Calu3 (cell line): ENCODE measurements at places on chromosomes 16 and 17. TPM values are rescaled to one million over a fixed set of nuclear protein-coding genes. Genes with fewer than 3 reads are reported as not detected.

DNA sequence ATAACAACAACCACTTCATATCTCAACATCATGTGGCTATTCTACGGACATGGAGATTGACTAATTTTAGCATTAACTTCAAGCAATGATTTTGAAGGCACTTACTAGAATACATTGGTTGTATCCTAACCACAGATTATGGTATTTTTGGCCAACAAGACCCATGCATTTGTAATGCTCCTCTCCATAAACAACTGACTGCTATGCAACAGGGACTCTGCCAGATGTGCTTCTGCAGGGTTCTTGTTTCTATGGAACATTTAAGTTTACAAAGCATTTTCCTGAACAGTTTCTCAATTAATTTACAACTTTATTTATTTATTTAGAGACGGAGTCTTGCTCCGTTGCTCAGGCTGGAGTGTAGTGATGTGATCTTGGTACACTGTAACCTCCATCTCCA, 178.0 kb downstream of the PARN start:
- no peak for DNase-seq

DNA sequence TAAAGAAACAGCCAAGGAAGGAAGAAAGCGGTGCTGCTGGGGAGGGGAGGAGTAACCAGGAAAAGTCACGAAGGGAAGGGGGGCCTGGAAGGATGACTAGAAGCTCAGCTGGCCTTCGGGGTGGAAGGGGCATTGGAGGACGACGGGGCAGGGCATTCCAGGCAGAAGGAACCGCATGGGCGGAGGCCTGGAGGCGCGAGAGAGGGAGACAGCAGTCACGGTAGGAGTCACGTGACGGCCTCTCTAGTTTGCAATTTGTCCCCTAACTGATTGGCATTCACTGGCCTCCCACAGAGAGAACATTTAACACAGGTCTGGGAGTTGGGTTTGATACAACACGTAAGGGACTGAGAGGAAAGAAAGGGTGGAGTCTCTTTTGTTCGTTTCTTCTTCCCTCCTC, 63.9 kb downstream of the RTN4RL1 start:
- no peak for DNase-seq

DNA sequence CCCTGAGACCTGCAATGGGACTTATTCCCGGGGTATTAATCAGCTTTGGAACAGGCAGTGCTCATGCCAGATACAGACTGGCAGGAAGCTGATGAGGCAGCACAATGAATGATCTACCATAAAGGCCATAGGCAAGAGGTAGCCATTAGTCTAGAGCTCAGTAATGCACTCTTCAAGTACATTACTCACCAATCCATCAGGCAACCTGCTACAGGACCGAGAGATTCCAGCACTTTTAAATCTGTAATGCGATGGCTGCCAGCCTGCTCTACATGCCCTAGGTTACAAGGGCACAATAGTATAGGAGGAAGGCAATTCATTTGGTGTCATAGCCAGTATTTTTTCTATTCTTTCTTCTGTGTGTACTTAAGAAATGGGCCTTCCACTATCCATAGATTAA, 217.8 kb upstream of the PMFBP1 start:
- DNase-seq, result no peak

GRCh38 chr16:22838681-22839080, 24.7 kb downstream of the HS3ST2 start:
- no peak for DNase-seq

GRCh38 chr17:64357191-64357981, 33.3 kb downstream of the PECAM1 start:
- no peak for DNase-seq

GRCh38 chr17:9801505-9801904, 10.1 kb upstream of the DHRS7C start:
- DNase-seq, result no peak

DNA sequence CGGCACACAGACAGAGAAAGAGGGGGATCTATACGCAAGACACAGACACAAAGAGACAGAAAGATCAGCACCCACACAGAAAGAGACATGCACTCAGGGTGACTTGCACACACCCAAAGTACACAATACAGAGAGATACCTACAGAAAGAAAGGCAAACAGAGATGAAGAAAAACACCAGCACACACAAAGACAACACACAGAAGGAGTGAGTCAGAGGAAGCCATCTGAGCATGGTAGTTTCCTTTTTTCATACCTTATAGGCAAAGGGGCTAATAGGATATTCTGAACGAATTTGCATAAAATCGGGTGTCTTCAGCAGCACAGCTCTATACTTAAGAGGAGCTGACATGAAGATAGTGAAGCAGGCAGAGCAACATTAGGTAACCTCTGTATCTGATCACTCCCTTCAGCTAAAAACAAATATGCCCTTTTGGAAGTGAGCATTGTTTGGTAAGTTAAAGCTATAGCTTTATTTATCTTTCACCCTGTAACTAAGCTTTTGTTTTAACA, 198.6 kb downstream of the AATF start:
- DNase-seq, result peak; percentile 32

- DNase-seq, result no peak
Measured at GRCh38 chr17:68579194-68579927, 21.8 kb downstream of the FAM20A start.

- peak; percentile 63 for DNase-seq
Measured at GRCh38 chr16:21626659-21627277, 25.6 kb downstream of the IGSF6 start.

DNA sequence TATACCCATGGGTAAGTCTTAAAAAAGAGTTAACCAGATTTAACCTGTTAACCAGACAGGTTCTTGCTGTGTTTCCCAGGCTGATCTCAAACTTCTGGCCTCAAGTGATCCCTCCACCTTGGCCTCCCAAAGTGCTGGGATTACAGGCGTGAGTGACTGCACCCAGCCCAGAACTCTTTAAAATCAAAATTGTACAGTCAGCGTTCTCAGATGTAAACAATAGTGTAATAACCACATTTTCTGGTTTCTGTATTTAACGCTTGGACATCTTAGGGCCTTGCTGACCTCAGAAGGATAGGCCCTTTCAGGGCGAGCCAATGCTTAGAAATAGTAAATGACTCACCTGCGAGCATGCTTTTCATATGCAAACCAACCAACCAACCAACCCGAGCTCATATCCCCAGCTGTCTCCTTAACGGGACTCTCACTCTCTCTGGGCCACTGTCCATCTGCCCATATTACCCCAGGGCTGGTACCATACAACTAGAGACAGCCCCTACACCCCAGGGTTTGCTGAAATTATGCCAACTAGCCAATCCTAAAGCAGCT, 415.0 kb upstream of the XYLT1 start:
- no peak for DNase-seq

GRCh38 chr16:366476-366875, 3.9 kb downstream of the MRPL28 start:
- DNase-seq, result no peak

- DNase-seq, result peak; percentile 20
Measured at GRCh38 chr17:48335858-48336500, 94.0 kb downstream of the SKAP1 start.

DNA sequence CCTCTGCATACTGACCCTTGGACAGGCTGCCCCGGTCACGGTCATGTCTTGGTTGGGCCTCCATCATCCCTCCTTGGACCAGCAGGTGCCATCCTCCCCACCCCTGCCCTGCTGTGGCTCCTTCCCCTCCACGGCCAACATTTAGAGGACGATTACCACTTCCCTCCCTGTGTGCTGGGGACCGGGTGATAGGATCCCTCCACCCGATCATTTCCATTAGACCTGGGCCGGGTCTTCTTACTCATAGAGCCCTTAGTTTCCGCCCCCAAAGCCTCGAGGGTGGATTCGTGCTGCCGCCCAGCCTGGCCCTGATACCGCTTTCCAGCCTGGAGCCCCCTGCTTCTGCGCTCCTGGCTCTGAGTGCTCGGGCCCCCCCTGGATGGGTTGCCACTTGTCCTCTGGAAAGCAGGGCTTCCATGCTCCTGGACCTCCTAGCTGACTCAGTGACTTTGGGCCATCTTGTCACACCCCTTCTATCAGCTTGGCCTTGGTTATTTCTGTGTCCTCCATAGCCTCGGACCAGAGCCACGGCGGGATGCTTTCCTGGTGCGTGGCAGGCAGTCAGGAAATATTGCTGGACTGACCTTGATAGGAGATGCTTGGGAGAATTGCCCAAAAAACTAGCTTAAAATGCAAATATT, 171.4 kb downstream of the SEC14L1 start:
- DNase-seq, result no peak

DNA sequence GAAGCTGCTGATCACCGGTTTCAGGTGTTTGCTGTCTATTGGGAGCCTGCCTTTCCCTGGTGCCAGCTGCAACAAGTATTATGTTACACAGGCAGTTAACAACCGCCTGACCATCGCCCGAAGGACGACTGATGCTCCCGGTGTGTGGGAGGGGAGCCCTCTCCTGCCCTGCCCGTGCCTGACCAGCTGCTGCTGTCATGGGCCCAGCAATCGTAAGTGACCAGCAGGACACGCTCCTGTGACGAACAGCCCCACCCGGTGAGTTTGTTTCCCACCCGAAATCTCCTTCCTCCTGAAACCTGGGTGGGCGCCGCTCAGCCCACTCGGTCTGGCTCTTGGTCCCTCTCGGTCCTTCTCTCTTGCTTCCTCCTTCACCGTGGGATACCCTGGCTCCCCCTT, 17.9 kb upstream of the UBE2I start:
- DNase-seq, result no peak

GRCh38 chr17:78923660-78924453, 1.3 kb downstream of the TIMP2 start:
- DNase-seq, result peak; percentile 92

GRCh38 chr17:7988750-7989178, 13.7 kb upstream of the GUCY2D start:
- DNase-seq, result peak; percentile 62

DNA sequence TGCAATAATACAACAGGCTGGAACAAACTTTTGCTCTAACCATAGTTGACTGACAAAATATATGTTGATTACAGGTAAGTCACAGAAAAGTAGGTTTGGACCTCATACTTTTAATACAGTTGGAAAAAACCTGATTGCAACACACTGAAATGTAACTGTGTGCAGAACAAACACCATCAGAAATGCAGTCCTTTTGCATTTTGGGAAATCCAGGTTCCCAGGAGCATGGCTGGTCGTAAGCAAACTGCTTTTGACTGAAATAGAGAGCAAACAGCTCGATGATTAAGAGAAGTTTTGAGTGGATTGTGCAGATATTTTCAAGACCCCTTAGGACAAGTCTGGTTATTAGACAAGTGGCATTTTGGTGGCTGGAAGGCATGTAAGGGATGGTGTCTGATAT, 8.0 kb downstream of the IGF2BP1 start:
- no peak for DNase-seq

DNA sequence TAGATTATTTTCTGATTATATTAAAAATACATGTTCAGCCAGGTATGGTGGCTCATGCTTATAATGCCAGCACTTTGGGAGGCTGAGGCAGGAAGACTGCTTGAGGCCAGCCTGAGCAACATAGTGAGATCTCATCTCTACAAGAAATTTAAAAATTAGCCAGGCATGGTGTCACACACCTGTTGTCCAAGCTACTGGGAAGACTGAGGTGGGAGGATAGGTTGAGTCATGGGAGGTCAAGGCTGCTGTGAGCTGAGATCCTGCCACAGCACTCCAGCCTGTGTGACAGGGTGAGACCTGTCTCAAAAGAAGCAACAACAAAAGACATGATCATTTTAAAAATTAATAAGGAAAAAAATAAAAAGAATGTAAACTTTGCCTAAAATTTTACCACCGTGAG, 40.7 kb downstream of the PRAC1 start:
- DNase-seq, result no peak

DNA sequence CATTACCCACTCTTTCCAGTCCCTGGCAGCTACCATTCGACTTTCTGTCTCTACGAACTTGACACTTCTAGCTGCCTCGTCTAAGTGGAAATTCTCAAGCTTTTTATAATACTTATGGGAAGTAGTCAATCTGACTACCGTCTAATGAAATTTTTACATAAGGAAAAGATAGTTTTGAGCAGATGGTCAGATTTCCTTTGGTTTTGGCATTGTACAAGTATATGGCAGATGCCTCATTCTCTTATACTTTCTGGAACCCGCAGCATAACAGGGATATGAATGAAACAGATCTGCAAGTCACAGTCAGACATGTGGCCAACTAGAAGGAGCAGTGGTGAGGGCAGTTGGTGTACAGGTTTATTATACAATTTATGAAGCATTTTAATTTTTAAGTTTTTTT, 146.0 kb downstream of the PITPNC1 start:
- no peak for DNase-seq

GRCh38 chr16:56115817-56116576, 75.3 kb upstream of the GNAO1 start:
- DNase-seq, result no peak

- no peak for DNase-seq
Measured at GRCh38 chr16:56615353-56615752, 7.0 kb downstream of the MT2A start.

DNA sequence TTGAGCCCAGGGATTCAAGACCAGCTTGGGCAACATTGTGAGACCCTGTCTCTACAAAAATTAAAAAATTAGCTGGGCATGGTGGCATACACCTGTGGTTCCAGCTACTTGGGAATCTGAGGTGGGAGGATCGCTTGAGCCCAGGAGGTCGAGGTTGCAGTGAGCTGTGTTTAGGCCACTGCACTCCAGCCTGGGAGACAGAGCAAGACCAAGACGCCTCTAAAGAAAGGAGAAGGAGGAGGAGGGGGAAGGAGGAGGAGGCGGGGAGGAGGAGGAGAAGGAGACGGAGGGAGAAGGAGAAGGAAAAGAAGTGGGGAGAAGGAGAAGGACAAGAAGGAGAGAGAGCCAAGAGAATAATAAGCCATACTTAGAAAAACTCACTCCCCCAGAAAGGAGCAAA, 35.9 kb downstream of the STXBP4 start:
- DNase-seq, result no peak

DNA sequence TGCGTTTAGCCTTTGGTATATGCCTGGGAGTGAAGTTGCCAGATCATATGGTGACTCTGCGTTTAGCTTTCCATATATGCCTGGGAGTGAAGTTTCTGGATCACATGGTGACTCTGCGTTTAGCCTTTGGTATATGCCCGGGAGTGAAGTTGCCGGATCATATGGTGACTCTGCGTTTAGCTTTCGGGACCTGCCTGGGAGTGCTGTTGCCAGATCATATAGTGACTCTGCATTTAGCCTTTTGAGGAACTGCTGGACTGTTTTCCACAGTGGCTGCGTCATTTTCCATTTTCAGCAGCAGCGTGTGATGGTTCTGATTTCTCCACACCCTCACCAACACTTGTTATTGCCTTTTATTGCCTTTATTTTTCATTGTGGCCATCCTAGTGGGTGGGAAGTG, 73.0 kb downstream of the OR1D5 start:
- DNase-seq, result no peak

FOXC2 gene
- total RNA-seq, result 8.7 and 10.9 TPM in 2 replicates

ATAD5 gene
- total RNA-seq, result 16.9 and 18.4 TPM in 2 replicates

KRTAP1-5 gene
- total RNA-seq, result not detected in 2 replicates

POLR2A gene
- 89.0 and 99.3 TPM in 2 replicates for total RNA-seq

C17orf50 gene
- not detected in 2 replicates for total RNA-seq

TBC1D3I gene
- 2.1 and 3.3 TPM in 2 replicates for total RNA-seq

LRRC46 gene
- 2.9 and 4.0 TPM in 2 replicates for total RNA-seq

ASGR2 gene
- not detected in 2 replicates for total RNA-seq

CPNE7 gene
- 31.3 and 48.2 TPM in 2 replicates for total RNA-seq

MTHFSD gene
- total RNA-seq, result 47.8 and 48.9 TPM in 2 replicates

AKAP10 gene
- 25.2 and 27.7 TPM in 2 replicates for total RNA-seq

TP53TG3D gene
- not detected in 2 replicates for total RNA-seq

TCAP gene
- 51.5 and 61.1 TPM in 2 replicates for total RNA-seq

B9D1 gene
- 14.1 and 15.6 TPM in 2 replicates for total RNA-seq

TNFRSF17 gene
- not detected in 2 replicates for total RNA-seq

KRT9 gene
- total RNA-seq, result not detected in 2 replicates
